CD14-positive monocyte (primary cell): ENCODE measurements at places on chromosomes 12 and 14. TPM values are rescaled to one million over a fixed set of nuclear protein-coding genes. Genes with fewer than 3 reads are reported as not detected.

GRCh38 chr12:13102461-13103195, 839 bp downstream of the GSG1 start:
- peak; percentile 52 for DNase-seq
- H3K27ac ChIP-seq: no peak overlapping the region
- no peaks in the 10 kb centered on the region for H3K36me3 ChIP-seq
- peaks cover 51% of the 10 kb centered on the region for H3K4me1 ChIP-seq
- H3K27me3 ChIP-seq: no peaks in the 10 kb centered on the region

- no peaks in the 10 kb centered on the region for H3K27me3 ChIP-seq
- H3K27ac ChIP-seq: no peak overlapping the region
- no peak for DNase-seq
- no peaks in the 10 kb centered on the region for H3K36me3 ChIP-seq
- H3K4me3 ChIP-seq: no peak overlapping the region
- no peaks in the 10 kb centered on the region for H3K4me1 ChIP-seq
Measured at GRCh38 chr12:75666939-75667334, 155.5 kb upstream of the KRR1 start.

- H3K4me3 ChIP-seq: no peak overlapping the region
- H3K36me3 ChIP-seq: no peaks in the 10 kb centered on the region
- H3K27me3 ChIP-seq: no peaks in the 10 kb centered on the region
- no peak overlapping the region for H3K27ac ChIP-seq
Measured at GRCh38 chr12:89451841-89452251, 72.8 kb downstream of the GALNT4 start.

Gene GZMB
- 1.0 TPM for polyA plus RNA-seq

Gene PPP2R5E
- polyA plus RNA-seq: 26.3 TPM

Gene CFAP251
- polyA plus RNA-seq: 0.17 TPM

Gene ANKLE2
- 10.1 TPM for polyA plus RNA-seq
